ENCODE measurements at places on chromosomes 6 and 20.

DNA sequence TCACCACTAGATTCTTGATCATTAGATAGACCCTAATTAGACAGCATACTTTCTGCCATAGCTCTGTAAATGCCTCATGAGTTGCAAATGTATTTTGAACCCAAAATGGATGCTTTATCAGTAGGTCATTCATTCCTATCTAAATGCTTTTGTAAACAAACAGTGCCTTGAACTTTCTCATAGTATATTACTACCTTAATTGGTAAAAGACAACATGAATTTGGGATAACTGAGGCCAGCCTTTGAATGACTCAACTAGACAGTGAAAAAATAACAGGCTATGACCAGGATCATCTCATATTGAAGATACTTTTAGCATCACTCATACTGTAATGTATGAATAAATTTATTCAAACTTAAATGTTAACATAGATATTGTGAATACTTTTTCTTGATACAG is 37.0 kb upstream of the PRL start:
- no peak for DNase-seq

- no peak for DNase-seq
These were observed 746.8 kb downstream of the HDGFL1 start for GRCh38 chr6:23316131-23316530.

DNA sequence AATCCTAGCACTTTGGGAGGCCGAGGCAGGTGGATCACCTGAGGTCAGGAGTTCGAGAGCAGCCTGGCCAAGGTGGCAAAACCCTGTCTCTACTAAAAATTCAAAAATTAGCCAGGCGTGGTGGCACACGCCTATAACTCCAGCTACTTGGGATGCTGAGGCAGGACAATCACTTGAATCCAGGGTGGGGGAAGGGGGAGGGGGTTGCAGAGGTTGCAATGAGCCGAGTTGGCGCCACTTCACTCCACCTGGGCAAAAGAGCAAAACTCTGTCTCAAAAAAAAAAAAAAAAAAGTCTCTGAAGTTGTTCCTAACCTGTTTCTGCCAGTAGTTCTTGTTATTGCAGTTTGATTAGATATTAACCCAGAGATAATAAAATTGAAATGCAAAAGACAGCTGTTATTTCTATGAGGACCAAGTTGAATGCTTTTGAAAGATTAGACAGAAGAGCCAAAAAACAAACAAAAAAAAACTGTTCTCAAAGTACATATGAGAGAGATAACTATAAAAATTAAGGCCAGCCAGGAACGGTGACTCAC is 22.6 kb downstream of the PIGU start:
- no peak for DNase-seq

DNA sequence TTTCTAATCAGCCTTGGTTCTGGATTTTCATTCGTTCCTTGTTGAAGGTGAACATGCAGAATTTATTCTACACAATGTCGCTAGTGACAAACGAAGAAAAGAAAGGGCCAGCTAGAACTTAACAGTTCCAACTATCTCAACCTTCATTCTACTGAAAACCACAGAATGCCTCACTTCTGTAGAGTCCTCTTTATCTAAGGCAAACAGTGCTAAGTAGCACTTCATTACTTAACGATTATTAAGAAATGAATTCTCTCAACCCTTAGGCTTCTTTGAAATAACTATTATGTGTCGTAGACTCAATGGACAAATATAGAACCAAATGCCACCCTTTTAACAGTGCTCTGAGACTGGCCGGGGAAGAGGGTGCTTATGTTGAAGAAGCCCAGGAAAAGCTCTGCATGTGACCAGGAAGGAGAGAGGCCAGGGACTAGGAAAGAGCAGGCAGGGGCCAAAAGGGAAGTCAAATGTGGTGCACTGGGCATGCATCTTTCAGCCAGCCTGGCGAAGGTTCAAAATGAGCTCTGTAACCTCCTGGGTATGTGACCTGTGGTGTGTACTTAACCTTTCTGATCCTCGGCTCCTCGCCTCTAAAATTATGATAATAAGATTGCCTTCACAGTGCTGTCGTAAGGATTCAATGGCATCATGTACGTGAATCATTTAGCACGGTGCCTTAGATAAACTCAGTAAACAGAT is 55.4 kb upstream of the BMP2 start:
- no peak for DNase-seq

DNA sequence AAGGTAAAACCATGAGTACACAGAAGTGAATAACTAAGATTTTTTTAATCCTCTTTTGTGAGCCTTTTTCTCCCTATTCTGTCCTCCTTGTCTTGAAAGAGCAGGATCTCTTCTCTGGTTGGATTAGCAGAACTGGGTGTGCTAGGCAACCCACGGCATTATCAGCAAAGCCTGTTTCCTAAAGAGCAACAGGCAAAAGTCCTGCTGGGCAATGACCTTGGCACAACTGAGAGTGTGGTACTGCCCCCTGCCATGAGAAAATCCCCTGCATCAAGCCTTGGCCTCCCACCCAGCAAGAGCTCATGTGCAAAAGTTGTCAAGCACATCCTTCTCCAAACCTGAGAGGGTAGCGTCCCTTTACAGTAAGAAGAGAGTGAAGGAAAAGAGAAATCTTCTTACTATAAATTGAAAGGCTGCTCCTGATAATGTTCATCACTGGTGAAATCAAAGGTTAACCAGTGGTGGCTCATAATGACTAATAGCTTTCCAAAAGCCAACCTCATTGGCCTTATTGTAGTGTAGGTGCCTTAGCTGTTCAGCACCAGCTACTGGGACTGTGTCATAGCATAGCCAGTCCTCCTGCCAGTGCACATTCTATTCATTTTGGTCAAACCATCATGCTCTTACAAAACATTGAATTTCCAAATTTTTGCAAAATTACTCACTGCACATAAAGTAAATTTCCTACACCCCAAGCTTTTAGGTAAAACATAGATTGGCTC is 17.1 kb downstream of the KIF6 start:
- no peak for DNase-seq

- no peak for DNase-seq
These were observed 6.9 kb upstream of the C20orf203 start for GRCh38 chr20:32680544-32681174.

- DNase-seq, result no peak
These were observed 15.9 kb upstream of the TBC1D20 start for GRCh38 chr20:478010-478948.
